ENCODE measurements at places on chromosomes 7 and 10.

- no peak for DNase-seq
Measured at GRCh38 chr7:16847381-16847860, 34.4 kb downstream of the AGR3 start.

DNA sequence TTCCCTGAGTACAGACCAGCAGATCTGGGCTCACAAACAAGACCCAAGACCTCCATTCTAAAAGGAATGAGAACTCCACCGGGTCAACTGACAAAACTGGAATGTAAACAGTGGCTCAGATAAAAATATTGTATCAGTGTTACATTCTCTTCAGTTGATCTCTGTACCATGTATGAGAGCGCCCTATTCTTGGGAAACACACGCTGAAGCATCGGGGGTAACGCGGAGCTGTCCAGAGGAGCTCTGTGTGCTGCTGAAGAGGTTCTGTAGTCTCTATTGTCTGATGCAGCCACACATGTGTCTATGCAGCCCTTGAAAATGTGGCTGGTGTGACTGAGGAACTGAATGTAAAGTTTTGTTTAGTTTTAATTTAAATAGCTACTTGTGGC is 39.7 kb downstream of the HIPK2 start:
- DNase-seq: no peak

- DNase-seq: no peak
Measured at GRCh38 chr10:86188326-86188725, 178.3 kb downstream of the GRID1 start.

GRCh38 chr7:45679516-45679915 is 105.3 kb downstream of the ADCY1 start:
- DNase-seq: no peak

DNA sequence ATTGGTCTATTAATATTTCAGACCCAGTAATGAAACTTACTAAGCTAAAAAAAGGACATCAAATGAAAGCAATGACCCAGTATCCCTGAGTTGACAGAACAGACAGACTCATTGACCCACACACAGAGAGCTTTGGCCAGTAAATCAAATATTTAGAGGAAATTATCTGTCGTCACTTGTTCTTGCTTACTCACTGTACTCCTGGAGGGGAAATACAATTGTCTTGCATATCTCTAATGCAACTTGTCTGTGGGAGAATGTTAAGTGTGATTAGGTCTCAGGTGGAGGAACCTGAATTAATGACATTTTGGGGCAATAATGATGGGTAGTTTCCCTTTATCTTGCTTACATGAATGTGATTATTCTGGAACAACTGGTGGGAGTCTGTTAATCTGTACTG is 80.4 kb downstream of the CUBN start:
- DNase-seq: no peak

GRCh38 chr10:113486531-113486930 is 66.3 kb upstream of the HABP2 start:
- no peak for DNase-seq
